ENCODE measurements at places on chromosomes 2 and 18. TPM values are rescaled to one million over a fixed set of nuclear protein-coding genes. Genes with fewer than 3 reads are reported as not detected.

DNA sequence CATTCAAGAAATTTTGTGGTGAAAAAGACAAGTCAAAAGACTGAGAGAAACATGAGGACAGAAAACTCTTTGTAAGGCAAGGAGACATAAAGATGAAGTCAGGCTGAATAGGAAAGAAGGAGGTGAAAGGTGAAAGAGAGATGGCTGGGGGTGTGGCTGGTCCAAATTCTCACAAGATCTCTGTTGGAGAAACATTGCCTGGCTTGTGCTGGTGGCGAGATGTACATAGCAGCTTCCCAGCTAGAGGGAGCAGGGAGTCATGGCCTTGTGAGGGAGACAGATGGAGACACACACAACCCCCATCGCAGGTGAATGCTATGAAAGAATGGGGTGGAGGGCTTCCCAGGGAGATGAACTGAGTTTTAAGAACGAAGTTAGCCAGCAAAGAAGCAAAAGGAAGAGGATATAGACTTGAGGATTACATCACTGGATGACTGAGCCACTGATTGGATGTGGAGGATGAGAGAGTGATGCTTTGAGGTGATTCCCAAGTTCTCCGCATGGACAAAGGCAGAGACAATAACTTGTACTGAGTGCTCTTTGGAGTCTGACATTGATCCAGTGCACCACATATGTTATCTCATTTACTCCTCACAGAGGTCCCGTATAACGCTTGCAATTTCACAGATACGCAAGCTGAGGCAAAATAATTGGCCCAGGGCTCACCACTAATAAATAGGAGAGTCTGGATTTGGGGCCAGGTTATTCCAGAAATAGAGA is 3.7 kb upstream of the EMX1 start:
- DNase-seq = no peak

DNA sequence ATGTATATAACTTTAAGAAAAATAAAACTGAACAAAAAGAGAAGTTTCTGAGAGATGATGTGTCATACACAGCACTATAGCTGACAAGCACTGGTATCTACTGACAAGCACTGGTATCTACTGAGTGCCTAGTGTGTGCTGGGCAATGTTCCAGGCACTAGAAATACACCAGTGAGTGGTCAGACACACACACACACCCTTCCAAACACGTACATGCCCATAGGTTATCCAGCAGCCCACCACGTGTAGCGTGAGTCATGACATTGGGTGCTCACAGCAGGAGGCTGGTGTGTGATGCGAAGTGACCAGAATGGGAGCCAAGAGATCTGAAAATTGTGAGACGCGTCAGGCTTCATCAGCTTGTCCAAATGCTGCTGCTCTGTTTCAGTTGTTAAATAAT is 12.2 kb upstream of the GNAL start:
- no peak for DNase-seq

DNA sequence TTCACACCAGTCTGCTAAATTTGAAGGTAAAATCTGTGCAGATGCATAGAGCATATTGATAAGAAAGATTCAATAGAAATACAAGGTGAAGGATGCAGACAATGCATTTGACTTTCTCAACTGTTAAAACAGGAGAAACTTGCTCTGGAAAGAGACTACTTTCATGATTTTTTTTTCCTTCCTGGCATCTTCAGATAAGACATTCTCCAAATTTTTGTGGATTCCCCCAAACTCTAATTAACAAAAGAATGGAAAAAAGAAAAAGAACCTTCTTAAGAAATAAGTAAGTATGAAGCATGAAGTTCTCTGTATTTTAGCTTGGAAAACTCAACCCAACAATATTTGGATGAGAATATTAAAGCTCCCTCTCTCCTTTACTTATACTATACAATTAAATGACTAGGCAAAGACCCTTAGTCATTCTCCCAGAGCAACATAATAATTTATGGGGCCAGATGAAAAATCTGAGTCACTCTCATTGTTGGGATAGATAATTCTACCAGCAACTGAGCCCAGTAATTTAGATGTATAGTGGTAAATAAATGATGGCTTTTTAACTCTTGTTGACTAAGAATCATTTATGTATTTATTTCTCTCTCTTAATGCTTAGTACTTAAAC is 298.7 kb upstream of the COL3A1 start:
- no peak for DNase-seq

DNA sequence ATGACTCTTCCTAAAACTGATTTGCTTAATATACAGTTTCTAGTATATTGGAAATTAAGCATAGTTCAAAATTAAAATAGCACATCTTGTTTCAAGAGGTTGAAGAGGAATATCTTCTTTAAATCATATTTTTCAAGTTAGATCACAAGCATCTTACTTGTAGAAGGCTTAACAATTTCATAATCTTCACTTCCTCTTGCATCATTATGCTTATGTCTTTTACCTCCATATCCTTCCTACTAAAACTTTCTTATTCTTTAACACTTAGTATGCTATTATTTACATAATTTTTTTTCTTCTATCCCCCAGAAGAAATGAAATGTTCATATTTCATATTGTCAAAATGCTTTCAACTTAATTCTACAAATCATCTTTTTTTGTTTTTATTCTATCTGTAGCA is 1354.9 kb upstream of the TMEFF2 start:
- no peak for DNase-seq

GRCh38 chr2:45892425-45892745 is 240.9 kb downstream of the PRKCE start:
- DNase-seq = no peak

- no peak for DNase-seq
These were observed 588.4 kb downstream of the SLC4A3 start for GRCh38 chr2:220215785-220216184.

- DNase-seq = no peak
These were observed 46.1 kb downstream of the YES1 start for GRCh38 chr18:765764-766549.

GRCh38 chr2:189261431-189261841 is 81.9 kb upstream of the COL5A2 start:
- DNase-seq = no peak

- no peak for DNase-seq
These were observed 548.8 kb upstream of the REG3G start for GRCh38 chr2:78476619-78477229.

DNA sequence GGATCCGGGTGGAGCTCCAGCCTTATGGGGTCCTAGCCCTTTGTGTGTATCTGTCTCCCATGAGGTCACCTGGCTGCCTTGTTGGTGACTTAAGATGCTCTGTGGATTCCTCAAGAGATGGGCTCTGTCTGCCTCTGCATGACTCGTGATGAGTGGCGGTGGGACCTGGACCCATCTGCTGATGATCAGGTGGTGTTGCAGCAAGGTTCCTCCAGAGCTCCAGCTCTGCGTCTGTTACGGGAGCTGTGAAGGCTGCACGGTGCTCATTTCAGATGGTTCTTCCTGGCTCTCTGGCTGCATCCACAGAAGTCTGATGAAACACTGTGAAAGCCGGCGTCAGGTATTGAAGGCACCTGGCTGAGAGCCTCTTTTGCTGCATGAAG is 2.4 kb downstream of the AGAP1 start:
- DNase-seq = no peak

- DNase-seq = no peak
These were observed 19.6 kb downstream of the ENOSF1 start for GRCh38 chr18:692824-693223.

- DNase-seq = no peak
These were observed 87.5 kb downstream of the ZCCHC2 start for GRCh38 chr18:62610351-62610700.

GRCh38 chr18:35284841-35285240 is 5.2 kb downstream of the ZSCAN30 start:
- no peak for DNase-seq

DNA sequence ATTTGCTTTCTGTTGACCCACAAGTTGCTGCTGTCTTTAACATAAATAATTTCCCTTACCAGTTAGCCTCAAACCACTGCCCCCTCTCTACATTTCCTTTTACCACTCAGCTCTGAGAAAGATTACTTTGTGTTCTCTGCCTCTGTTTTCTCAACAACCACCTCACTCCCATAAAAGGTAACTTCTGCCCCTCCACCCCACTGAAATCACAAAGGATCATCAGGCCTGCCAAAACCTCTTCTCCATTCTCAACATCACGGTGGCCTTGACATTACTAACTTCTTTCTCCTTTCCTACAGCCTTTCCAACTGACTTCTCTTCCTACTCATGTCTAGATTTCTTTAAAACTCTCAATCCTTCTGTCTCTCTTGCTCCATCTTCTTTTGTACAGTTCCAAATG is 10.1 kb downstream of the ACADL start:
- no peak for DNase-seq

DNA sequence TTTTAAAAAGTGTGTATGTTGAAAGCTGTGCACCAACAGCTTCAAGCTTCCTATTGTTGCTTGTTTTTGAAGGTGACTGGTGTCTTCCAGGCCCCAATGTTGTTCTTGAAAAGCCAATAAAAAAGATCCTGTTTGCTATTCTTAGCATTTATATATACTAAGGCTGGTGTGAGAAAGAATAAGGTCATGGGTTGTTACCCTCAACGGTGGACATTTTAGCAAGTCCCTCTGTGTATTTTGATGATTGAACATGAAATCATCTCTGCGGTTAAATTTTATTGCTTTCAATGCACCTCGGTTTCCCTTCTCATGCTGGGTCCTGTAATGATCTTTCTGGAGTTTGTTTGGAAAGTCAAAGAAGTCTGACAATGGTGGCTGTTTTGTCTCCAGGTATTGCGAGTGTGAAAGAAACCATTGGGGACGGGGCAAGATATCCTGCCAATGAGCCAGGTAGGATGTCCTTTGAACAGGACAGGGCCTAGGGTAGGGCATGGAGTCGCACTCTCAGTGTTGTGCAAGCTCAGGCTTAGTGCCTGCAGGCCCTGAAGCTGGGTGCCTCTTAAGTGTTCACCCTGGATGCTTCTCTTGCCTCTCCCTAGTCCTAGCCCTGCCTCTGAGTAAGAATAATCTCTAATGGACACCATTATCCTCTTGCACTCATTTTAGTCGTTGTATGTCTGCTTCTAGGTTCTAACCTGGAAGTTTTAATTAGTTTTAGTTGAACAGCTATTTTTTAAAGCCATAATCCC is 16.0 kb upstream of the KLF7 start:
- DNase-seq = no peak

DNA sequence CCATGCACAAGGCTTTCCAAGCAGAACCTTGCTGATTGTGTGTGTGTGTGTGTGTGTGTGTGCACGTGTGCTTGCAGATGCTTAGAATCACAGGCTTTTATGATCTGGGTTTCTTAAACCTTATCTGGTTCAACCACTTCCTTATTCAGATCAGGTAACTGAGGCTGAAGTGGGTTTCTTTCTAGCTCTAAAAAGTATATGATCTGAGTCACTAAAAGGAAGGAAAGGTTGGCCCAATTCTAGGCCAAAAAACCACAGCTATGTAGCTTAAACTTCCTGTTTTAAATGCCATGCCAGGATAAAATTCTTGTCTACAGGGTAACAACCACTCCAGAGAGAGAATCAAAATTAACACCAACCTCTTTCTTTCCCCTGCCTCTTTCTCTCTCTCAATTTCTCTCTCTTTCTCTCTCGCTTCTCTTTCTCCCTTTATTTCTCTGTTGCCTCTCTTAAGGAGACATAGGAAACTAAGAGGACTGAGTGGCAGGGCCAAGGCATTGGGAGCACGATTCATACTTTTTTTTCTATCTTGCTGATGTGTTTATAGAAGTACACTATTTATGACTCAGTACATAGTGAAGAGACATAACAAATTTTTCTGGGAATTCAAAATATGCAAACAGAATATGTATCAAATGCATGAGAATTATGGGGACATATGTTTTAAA is 140.3 kb downstream of the TRIB2 start:
- DNase-seq = no peak

DNA sequence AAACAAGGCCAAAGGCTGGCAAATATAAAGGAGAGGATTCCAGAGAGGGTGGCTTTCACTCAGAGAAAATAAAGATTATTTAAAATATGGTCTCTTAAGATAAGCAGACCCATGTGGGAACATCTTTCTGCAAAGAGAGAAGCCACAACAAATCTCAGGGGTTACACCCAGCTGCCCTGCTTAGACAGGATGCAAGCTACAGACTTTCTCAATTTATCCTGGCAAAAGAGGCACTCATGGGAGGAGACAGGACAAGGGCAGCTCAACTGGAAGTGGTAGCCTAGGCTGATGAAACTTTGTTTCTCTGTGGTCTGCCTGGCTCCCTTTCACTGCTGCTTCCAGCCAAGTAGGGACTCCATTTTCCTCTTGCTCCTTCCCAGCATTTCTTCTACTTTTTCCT is 25.9 kb upstream of the SULT1C4 start:
- DNase-seq = no peak

DNA sequence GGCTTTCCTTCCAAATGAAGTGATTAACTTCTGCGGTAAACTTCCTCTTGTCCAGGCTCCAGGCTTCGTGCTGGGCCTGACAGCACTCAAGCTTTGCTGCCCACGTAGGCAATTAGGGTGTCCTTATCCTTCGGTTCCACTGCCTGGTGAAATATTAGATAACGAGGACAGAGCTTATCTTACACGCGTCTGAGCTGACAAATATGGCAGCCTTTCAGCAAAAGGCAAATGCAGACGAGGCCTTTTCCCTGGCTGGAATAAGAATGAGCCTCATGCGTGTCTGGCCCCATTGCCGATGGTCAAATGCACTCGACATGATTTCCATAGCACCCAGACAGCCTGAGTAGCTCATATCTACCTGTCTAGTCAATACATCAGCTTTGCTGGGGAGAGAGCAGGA is 141.5 kb downstream of the FAM210A start:
- no peak for DNase-seq

- no peak for DNase-seq
These were observed 984 bp upstream of the MSH2 start for GRCh38 chr2:47401789-47402554.

DNA sequence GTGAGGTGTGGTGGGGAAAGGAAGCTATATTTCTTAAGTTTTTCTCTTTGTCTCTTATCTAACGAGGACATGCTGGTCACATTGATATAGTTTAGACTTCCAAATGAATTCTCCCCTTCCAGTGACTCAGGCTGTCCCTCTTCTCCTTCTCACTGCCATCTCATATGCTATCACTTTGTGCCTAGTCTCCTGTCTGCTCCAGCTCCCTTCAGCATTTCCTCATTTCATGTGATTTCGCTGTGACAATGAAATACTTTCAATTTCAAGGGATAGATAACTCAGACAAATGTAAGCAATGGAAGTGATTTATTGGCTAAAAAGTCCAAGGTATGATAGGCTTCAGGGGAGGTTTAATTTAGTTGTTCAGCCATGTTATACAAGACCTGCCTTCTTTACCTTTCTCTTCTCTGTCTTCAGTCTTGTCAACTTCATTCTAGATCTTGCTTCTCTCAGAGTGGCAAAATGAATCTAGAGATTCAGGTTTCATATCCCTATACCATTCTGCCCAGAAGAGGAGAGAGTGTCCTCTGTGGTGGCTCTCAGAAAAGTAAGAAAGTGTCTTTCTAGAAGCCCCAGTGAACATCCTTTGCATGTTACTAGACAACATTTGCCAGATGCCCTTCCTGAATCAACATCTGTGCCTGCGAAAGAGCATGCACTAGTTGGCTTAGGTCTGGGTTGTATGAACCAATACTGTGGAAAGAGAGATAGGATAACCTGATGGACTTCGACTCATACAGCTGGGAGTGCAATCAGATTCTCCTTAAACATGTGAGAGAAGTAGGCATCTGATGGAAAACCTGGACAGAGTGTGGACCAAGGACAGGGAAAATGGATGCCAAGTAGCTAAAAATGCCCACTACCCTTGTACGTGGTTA is 29.9 kb upstream of the GPR155 start:
- DNase-seq = no peak

Gene ATP9B
- 32.9 TPM for total RNA-seq

Gene SPATA3
- total RNA-seq = not detected

Gene WNT10A
- not detected for total RNA-seq

Gene FZD7
- 91.0 TPM for total RNA-seq

Gene BOK
- total RNA-seq = 8.7 TPM

Gene GMPPA
- total RNA-seq = 26.1 TPM

Gene RPS27A
- total RNA-seq = 948 TPM

Gene STPG4
- total RNA-seq = 0.26 TPM

Gene SP100
- not detected for total RNA-seq
